ENCODE measurements at places on chromosomes 5 and 9. TPM values are rescaled to one million over a fixed set of nuclear protein-coding genes. Genes with fewer than 3 reads are reported as not detected.

GRCh38 chr5:107301999-107302398 lies 368.7 kb downstream of the EFNA5 start:
- no peak for DNase-seq
- no peaks in the 10 kb centered on the region for H3K4me1 ChIP-seq
- no peak overlapping the region for H3K4me3 ChIP-seq
- no peaks in the 10 kb centered on the region for H3K36me3 ChIP-seq
- H3K27ac ChIP-seq: no peak overlapping the region
- H3K27me3 ChIP-seq: no peaks in the 10 kb centered on the region

DNA sequence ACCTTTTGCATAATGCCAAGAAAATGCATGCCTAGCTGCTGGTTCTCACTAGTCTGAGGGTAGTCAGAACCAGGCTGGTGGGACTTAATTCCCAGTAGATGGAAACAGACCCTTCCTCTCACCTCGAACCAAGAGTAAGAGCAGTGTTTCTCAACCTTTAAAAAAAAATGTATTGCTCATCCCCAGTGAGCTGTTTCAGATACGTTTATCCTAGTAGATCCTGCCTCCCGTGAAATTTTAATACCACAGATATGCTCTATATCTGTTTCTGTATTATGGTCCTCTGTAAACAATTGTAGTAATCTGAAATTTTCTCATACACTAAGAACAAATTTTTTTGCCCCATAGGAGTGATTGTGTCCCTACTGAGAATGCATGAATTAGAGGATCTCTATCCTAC lies 86.2 kb downstream of the TEK start:
- no peaks in the 10 kb centered on the region for H3K4me1 ChIP-seq
- no peaks in the 10 kb centered on the region for H3K36me3 ChIP-seq
- H3K27ac ChIP-seq: no peak overlapping the region
- no peak for DNase-seq
- no peaks in the 10 kb centered on the region for H3K27me3 ChIP-seq
- H3K4me3 ChIP-seq: no peak overlapping the region

The UAP1L1 gene
- total RNA-seq: 8.2 TPM

GRCh38 chr9:99823681-99824377 lies 2.1 kb downstream of the NR4A3 start:
- H3K27me3 ChIP-seq: no peaks in the 10 kb centered on the region
- H3K4me1 ChIP-seq: peaks cover 8% of the 10 kb centered on the region
- no peak overlapping the region for H3K27ac ChIP-seq
- H3K36me3 ChIP-seq: no peaks in the 10 kb centered on the region

DNA sequence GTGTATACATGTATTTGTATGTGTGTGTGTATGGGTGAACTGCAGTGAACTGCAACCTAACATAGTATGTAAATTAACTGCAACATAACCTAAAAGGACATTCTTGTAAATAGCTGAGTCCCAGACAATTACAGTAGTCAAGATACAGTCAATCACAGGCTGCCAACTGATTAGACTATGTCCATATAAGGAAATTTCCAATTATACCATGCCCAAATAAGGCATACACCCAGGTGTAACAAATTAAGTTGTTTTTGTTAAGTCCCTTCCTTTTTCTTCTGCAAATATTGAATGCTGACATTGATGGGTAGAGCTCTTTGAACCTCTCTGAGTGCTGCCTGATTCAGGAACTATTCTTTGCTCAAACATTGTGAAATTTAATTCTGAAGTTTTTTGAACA lies 594.6 kb upstream of the FAM174A start:
- no peaks in the 10 kb centered on the region for H3K27me3 ChIP-seq
- no peaks in the 10 kb centered on the region for H3K36me3 ChIP-seq
- H3K4me3 ChIP-seq: no peak overlapping the region
- no peak for DNase-seq
- no peak overlapping the region for H3K27ac ChIP-seq

GRCh38 chr9:125332527-125332926 lies 70.9 kb downstream of the GAPVD1 start:
- H3K27ac ChIP-seq: no peak overlapping the region
- no peak overlapping the region for H3K4me3 ChIP-seq
- no peaks in the 10 kb centered on the region for H3K27me3 ChIP-seq
- H3K36me3 ChIP-seq: no peaks in the 10 kb centered on the region
- DNase-seq: no peak
- no peaks in the 10 kb centered on the region for H3K4me1 ChIP-seq

The PCDHGA1 gene
- 0.64 TPM for total RNA-seq

The PCDHGA4 gene
- total RNA-seq: 2.5 TPM

- H3K27me3 ChIP-seq: no peaks in the 10 kb centered on the region
- no peak overlapping the region for H3K4me3 ChIP-seq
- H3K36me3 ChIP-seq: no peaks in the 10 kb centered on the region
These were observed 32.9 kb upstream of the AOPEP start for GRCh38 chr9:94693485-94694204.

- no peak overlapping the region for H3K4me3 ChIP-seq
- no peak overlapping the region for H3K27ac ChIP-seq
- no peaks in the 10 kb centered on the region for H3K4me1 ChIP-seq
- H3K36me3 ChIP-seq: no peaks in the 10 kb centered on the region
These were observed 871.4 kb upstream of the CDH10 start for GRCh38 chr5:25516141-25516540.

GRCh38 chr9:5140151-5140550 lies 45.3 kb downstream of the INSL6 start:
- H3K4me1 ChIP-seq: no peaks in the 10 kb centered on the region
- DNase-seq: no peak
- H3K27me3 ChIP-seq: no peaks in the 10 kb centered on the region
- H3K27ac ChIP-seq: no peak overlapping the region
- H3K36me3 ChIP-seq: no peaks in the 10 kb centered on the region

The OR1Q1 gene
- not detected for total RNA-seq

The MAMDC4 gene
- total RNA-seq: 5.2 TPM

The CCDC192 gene
- total RNA-seq: not detected
